ENCODE measurements at places on chromosomes 12 and 14.

DNA sequence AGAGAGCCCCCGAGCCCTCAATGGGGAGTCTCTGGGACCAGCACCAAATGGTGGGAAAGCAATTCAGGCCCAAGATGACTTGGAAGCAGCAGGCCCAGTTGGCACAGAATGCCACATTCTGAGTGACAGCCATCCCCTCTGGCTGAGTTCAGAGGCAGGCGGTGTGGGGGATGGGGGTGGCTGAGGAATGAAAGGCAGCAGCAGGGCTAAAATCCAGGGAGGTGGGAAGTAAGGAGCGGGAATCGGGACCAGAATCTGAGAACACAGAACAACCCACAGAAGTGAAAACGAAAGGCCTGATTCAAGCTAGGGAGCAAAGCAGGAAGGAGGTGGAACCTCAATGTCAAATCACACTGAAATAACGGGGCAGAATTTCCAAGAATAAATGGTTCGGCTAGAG is 171.2 kb downstream of the CALM1 start:
- no peak for DNase-seq

- DNase-seq: no peak
Observed at GRCh38 chr12:73833746-73834145, 703.9 kb upstream of the ATXN7L3B start.

- no peak for DNase-seq
Observed at GRCh38 chr14:96576359-96576758, 74.2 kb downstream of the PAPOLA start.

DNA sequence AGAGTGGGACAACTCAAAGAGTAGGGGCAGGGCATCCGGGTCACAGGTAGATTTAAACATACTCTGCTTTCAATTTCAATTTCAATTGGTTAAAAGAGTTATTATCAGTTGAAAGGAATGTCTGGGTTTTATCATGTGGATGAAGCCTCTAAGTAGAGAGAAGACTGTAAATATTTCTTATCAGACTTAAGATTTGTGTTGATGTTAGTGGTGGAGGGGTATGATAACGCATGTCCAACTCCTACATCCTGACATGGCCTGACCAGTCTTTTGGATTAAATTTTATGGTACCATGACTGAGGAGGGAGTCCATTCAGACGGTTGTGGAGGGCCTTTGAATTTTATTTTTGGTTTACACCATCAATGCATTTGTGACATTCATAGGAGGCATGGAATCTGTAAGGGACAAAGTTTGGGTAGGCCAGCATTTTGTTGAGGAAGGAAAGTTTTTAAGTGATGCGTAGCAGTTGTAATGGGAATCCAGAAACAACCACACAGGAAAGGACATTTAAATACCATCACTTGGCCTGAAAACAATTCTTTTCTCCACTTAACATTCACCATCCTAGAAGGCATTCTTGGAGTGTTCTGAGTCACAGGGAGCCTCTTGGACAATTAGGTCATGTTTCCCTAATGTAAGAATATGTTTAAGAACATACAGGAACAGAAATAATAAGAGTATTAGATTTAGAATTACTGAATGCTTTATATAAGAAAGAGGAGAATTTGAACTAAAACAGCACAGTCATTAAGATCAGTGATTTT is 371.9 kb downstream of the ATP23 start:
- DNase-seq: no peak

DNA sequence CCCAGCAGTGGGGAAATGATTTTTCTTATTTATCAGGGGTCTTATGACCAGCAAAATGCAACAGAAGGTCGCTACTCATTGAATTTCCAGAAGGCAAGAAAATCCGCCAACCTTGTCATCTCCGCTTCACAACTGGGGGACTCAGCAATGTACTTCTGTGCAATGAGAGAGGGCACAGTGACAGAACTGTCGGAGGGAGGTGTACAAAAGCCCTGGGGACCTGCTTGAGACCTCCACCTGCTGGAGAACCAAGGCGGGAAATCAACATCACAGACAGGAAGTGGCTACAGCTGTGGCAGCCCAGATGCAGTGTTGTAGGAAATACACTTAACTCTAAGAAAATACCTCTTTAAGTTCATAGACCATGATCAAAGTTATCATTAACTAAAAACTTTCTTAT is 250.9 kb upstream of the OR4E1 start:
- peak; percentile 65 for DNase-seq

- peak; percentile 97 for DNase-seq
Observed at GRCh38 chr12:10613349-10614055, at the start of gene MAGOHB. MAGOHB (minus strand) TSS chr12:10613609; CDS start chr12:10613532, 77 bp downstream.

DNA sequence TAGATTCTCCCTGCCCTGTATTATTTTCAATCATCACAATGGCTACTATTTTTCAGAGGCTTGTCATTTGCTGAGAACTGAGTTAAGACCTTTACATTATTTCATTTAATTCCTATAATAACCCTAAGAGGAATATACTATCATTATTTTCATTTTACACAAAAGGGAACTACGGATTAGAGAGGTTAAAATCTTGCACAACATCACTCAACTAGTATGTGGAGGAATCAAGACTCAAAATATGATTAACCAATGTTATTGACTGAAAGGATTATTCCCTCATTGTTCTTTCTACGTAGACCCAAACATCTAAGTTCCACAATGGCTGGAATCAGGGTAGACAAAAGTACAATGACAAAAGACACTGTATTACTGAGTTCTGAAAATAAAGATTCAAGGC is 45.0 kb downstream of the GPR65 start:
- no peak for DNase-seq

GRCh38 chr12:68760806-68761441 is 14.9 kb downstream of the SLC35E3 start:
- DNase-seq: no peak

GRCh38 chr14:22594156-22594716 is 3.9 kb upstream of the ABHD4 start:
- peak; percentile 34 for DNase-seq

GRCh38 chr14:23661542-23661941 is 25.4 kb downstream of the DHRS2 start:
- no peak for DNase-seq

DNA sequence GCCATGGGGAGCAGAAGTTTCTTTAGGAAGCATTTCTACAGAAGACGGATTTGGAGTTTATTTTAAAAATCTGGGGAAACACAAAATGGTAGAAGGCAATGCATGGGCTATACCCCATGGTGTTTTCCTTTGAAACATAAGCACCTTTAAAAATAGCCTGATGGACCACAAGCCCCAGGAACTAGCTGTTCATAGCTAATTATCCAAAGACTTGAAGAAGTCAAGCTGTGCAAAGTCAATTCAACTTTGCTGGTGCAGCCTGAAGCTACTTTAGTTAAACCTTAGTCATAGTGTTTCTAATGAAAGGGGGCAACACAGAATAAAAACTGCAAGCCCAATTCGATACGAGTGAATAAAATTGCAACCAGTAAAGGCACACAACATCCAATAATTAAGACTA is 732.5 kb downstream of the GALC start:
- DNase-seq: no peak

DNA sequence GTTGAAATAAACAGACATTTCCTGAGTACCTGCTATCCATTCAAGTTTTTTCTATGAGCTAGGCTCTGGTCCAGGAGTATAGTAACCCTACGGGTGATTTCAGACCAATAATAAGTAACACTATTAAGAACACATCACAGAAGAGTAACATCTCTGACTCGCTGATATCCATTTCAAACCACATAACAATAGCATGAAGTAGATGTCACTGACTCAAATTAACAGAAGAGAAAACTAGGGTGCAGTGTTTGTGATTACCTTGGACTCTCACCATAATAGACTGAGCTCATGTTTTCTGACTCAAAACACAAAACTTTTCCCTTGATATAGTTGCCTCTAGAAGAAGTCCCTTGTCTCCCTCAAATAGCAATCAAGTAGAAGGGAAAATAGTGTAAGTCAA is 423.0 kb downstream of the DIO2 start:
- no peak for DNase-seq

DNA sequence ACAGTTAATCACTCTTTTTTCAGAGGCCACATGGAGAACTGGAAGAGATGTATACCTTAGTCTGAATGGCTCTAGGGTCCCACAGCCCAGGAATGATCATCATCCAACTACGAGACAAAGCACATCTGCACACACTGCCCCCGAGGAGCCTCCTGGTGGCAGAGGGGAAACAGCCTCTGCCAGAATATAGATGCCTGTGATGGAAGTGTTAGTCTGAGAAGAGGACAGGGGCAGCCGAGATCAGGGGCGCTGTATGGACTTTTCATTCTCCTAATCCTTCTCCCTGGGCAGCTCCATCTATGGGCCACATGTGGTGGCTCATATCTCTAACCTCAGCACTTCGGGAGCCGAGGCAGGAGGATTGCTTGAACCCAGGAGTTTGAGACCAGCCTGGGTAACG is 82.8 kb upstream of the CAPRIN2 start:
- DNase-seq: no peak

DNA sequence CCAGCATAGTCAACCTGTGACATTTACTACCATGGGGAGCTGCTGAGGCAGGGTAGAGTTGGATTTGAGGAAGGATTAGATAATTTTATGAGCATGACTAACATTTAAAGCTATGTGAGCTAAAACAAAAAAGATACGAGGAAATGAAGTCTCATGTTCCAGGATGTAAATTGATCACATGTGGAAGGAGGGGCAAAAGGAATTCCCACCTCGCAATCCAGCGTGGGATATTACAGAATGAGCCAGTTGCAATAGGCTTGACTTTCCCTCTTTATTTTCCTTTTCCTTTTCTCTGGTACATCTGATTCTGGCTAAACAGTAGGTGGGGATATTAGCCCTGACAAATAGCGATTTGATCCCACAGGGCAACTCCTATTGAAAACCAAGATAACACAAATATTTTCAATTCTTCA is 214.9 kb upstream of the HMGA2 start:
- no peak for DNase-seq

- no peak for DNase-seq
Observed at GRCh38 chr14:77882636-77883035, 82.7 kb downstream of the ADCK1 start.

Data from hematopoietic multipotent progenitor cell treated with erythropoietin and hydrocortisone succinate and interleukin-3 and kit ligand, for 6 days (in vitro differentiated cells).